ENCODE measurements at places on chromosomes 2 and 18.

DNA sequence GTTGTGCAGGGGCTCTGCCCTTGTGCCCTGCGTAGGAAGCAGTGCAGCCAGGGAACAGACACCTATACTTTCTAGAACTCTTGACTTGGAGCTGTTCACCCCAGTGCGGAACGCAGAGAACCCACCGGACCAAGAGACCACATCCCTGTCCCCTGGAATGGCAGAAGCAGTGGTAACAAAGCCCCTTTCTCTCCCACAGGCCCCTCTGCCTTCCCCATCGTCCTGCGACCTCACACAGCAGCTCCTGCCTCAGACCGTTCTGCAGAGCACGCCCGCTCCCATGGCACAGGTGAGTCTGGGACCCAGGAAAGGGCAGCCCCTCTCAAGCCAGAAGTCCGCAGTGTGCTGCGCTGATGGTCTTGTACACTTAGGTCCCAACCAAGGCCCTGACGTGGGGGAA is 24.6 kb upstream of the RPL31 start:
- DNase-seq: no peak

DNA sequence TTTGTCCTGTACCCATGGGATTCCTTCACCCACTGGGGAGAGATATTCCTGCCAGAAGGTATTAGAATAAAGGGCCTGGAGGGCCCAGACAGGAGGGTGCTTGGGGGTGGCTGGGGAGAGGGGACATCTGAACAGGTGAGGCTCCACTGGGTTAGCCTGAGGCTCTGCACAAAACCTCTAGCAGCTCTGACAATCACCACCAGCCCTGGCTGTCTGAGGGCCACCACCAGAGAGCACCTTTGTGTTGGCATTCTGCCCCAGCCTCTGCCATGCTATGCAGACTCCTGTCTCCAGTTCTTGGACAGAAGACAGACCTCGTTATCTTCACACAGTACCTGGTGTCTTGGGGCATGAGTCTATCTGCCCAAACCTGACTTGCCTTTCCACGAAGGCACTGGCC is 25.3 kb downstream of the SLC16A14 start:
- no peak for DNase-seq

DNA sequence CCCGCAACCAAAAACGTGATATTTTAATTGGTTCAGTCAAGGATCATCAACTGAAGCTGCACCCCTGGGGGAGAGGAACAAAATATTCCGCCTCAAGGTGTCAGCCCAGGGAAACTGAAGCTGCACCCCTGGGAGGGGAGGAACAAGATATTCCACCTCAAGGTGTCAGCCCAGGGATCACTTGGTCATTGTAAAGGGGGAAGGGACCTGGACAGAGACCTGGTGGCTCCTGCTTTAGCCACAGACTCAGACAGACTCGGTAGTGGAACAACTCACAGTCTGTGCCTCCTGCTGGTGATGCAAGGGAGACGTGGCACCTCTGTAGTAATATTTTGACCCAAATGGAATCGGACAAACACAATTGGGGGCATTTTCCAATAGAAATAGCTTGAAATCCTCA is 75.1 kb downstream of the GBX2 start:
- no peak for DNase-seq

- DNase-seq: no peak
Observed at GRCh38 chr18:37654731-37655369, 89.3 kb upstream of the CELF4 start.

- no peak for DNase-seq
Observed at GRCh38 chr2:138942466-138942865, 162.3 kb upstream of the NXPH2 start.

DNA sequence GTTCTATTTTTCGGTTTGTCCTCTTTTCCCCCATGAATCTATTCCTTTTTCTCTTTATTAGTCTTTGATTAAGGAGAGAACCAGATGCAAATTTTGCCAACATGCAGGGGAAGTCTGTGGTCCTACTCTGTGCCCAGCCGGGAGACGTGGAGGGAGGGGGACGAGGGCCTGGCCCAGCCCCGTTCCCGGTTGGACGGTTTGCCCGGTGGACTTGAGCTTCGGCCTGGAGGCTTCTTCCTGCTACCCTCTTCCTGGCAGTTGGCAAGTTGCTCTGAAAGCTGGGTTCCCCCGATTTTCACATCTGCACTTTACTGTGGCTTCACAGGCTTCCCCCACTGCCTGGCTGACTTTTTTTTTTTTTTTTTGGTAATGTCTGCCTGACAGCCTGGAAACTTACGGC is 39.3 kb upstream of the GBX2 start:
- DNase-seq: no peak

- DNase-seq: no peak
Observed at GRCh38 chr2:215811409-215812345, 201.7 kb downstream of the MREG start.

- DNase-seq: no peak
Observed at GRCh38 chr2:207640160-207640559, 15.0 kb upstream of the METTL21A start.

- DNase-seq: peak; percentile 32
Observed at GRCh38 chr2:186274936-186275575, 211.0 kb upstream of the ZC3H15 start.

DNA sequence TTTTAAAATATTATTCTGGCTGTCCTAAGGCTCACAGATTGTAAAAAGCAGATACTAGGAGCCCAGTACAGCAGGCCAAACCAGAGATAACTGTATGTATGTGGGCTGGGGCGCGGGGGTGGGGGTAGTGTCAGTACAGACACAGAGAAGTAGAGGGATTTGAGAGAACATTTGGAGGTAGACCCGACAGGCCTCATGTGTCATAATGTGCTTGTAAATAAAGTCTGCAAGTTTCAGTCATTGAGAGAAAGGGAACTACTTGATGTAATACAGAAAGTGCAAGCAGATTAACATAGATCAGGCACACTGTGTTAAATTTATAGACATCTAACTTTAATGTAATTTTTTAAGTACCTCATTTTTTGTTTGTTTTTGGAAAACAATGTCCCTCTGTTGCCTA is 7.4 kb upstream of the POLI start:
- no peak for DNase-seq

GRCh38 chr2:8006181-8006580 is 675.7 kb upstream of the ID2 start:
- DNase-seq: no peak

DNA sequence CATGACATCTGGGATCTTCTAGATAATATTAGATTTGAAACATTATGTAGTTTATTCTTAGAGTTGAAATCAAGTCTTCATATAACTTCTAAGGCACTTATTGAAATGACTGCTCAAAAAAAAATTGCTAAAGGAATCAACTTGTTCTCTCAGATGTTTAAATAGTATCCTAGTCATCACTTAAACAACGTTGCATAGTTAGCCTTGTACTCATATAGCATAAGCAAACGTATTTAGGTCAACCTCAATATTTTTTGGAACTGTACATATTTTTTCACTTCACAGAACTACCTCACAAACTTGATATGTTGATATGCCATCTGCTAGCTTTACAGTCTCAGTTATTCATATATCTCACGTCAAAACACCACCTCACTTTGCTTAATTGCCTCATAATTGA is 47.1 kb upstream of the CREB1 start:
- DNase-seq: no peak

GRCh38 chr2:20429528-20429927 is 17.3 kb upstream of the RHOB start:
- no peak for DNase-seq

GRCh38 chr2:69353360-69353759 is 33.7 kb downstream of the GFPT1 start:
- no peak for DNase-seq

- peak; percentile 34 for DNase-seq
Observed at GRCh38 chr2:29115797-29116781, 874 bp downstream of the CLIP4 start.

GRCh38 chr2:145352484-145352883 is 832.6 kb upstream of the ZEB2 start:
- DNase-seq: no peak

DNA sequence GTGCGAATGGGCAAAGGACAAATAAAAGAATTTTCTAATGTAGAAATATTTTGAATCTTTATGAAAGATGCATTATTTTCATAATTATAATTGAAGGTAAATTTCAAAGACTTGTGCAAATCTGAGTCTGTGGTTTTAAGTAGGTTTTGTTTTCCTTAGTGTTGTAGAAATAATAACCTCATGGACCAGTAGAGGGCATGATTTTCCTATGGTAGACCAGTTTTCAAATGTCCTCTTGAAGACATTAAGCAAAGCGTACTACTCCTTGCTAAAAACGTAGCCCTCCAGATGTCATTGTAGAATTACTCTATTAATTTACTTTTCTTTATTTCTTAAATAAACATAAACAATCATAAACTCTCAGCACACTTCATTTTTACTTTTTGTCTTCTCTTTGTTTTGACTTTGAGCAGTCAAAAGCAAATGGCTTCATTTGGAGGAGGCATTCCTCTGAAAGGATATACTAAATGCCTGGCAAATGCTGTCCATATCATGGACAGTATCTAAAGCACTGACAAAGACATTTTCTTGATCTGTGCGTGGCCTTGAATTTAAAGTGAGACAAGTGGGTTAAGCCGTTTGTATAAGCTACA is 85.8 kb upstream of the FAM237A start:
- DNase-seq: no peak

- no peak for DNase-seq
Observed at GRCh38 chr2:197498235-197498936, 1.3 kb downstream of the HSPD1 start.

- no peak for DNase-seq
Observed at GRCh38 chr2:64796926-64797325, 143.2 kb upstream of the SERTAD2 start.

DNA sequence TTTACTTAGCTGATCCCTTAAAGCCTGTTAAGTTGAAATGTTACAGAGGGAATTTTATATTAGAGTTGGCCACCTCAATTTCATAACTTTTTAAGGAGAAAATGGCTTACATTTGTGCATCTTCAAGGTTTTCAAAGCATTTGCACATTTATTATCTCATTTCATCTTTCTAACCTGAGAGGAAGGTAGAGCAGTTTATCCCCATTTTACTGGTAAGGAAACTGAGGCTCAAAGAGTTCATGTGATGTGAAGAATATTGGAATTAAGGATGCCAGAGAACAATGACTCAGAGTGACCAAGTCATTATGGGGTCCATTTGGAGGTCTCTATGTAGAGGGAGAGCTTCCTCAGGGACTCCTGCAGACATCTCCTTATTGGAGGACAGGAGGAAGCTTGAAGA is 35.0 kb downstream of the PRKRA start:
- DNase-seq: no peak

DNA sequence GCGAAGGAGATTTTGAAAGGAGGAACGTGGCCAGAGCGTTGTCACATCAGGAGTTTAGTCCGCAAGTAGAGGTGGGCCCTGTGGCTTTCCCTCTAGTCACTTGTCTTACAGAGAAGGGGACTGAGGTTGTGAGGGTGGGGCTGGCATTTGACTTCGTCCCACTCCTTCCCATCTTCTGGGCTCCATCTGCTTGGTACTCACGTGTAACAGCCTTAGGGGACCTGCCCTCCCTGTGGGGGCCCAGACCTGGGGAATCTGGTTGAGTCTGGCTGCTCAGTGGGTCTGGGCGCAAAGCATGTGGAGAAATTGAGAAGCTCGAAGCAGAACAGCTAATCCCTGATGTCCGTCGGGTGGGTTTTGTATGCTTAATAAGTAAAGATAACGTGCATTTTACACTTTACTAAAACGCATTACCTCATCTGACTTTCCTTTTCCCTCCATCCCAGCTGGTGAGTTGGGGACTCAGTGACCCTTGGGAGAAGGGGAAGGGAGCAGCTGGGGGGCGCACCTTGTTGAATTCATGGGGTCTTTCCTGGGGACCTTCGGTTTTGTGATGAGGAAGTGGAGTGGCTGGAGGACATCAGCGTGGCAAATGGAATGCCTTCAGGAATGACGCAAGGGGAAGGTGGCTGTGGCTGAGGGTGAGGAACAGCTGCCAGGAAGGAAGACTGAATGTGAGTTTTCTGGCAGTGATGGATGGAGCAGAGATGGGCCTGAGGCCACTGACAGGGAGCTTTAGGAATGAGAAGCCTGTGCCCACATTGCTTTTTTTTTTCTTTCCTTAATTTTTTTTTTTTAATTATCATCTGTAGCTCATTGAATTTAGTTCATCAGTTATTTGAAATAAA is 44.8 kb downstream of the ASAP2 start:
- DNase-seq: peak; percentile 58

DNA sequence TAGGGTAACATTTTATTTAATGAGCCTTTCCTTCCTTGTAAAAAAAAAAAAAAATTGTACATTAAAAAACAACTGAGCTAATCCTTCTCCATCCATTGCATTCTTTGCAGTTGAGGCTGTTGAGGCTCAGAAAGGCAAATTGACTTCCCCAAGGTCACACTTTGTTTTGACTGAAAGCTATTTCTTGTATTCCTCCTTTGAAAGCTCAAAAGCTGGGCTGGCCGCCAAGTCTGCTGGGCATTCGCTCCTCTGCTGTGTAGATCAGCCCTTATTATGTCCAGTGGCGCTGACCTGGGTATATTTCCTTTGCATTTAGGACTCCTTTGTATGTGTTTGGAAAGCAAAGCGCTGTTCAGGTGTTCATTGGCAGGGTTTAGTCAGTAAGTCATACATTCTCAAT is 44.0 kb downstream of the SGPP2 start:
- DNase-seq: no peak

- DNase-seq: no peak
Observed at GRCh38 chr2:221833966-221834365, 261.9 kb upstream of the EPHA4 start.

GRCh38 chr2:80185091-80185490 is 119.5 kb downstream of the LRRTM1 start:
- DNase-seq: no peak

DNA sequence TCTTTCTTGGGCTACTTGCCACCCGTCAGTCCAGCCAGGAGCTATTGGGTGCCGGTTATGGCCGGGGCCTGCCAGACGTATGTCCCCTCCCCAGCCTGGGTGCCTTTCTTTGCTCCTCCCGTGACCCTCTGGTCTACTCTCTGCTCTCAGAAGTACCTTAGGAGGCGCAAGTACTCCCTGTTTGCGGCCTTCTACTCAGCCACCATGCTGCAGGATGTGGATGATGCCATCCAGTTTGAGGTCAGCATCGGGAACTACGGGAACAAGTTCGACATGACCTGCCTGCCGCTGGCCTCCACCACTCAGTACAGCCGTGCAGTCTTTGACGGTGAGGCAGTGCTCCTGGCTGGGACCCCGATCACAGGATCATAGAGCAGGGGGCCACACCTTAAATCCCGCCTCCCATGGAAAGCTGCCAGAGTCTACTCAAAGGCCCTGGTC is 99.5 kb downstream of the DYSF start:
- no peak for DNase-seq

- DNase-seq: no peak
Observed at GRCh38 chr2:230749111-230749510, 36.5 kb downstream of the CAB39 start.

- DNase-seq: no peak
Observed at GRCh38 chr2:66714610-66715009, 279.7 kb downstream of the MEIS1 start.

Measured in amniotic stem cell (primary cell).